ENCODE measurements at places on chromosomes 5 and 9. TPM values are rescaled to one million over a fixed set of nuclear protein-coding genes. Genes with fewer than 3 reads are reported as not detected.

Gene IFNA2
- total RNA-seq: not detected

Gene TMC1
- 1.5 TPM for total RNA-seq

Gene ANKDD1B
- 0.65 TPM for total RNA-seq

Gene PDZD2
- total RNA-seq: 3.4 TPM

Gene FYB1
- 0.44 TPM for total RNA-seq

Gene SLC36A2
- total RNA-seq: not detected

Gene COL5A1
- total RNA-seq: 164 TPM

Gene TIGD6
- total RNA-seq: 4.1 TPM

Gene ELOVL7
- not detected for total RNA-seq

Gene TEK
- 38.9 TPM for total RNA-seq

Gene INSL6
- not detected for total RNA-seq

Gene PCAT7
- total RNA-seq: not detected

Gene NFX1
- total RNA-seq: 22.1 TPM

Gene SLC6A3
- total RNA-seq: not detected

Gene PCDHB7
- total RNA-seq: 0.48 TPM

Gene INSYN2B
- total RNA-seq: 9.9 TPM

Gene F2RL1
- total RNA-seq: 21.9 TPM

Gene PCDHB14
- total RNA-seq: 0.55 TPM

Gene KCNMB1
- 0.29 TPM for total RNA-seq

Gene SEMA6A
- 1.5 TPM for total RNA-seq

Gene SUSD1
- 37.8 TPM for total RNA-seq

Gene LHX3
- not detected for total RNA-seq

Gene KIF12
- total RNA-seq: 0.97 TPM

Gene PCDHB1
- not detected for total RNA-seq

Gene SPATA31E1
- total RNA-seq: not detected

Gene TXNDC8
- total RNA-seq: not detected

Gene ACTBL2
- not detected for total RNA-seq

Gene ARSB
- total RNA-seq: 24.8 TPM

Gene TRMO
- 10.9 TPM for total RNA-seq

Gene UBE2QL1
- total RNA-seq: 0.15 TPM

Gene RBM18
- total RNA-seq: 28.6 TPM

Gene TAS2R1
- not detected for total RNA-seq

Gene GPR150
- 0.31 TPM for total RNA-seq

Gene CBY3
- total RNA-seq: not detected

Gene SLC34A3
- total RNA-seq: not detected

Gene FOXI1
- not detected for total RNA-seq

Gene ARID3C
- total RNA-seq: not detected

Gene FGF10
- total RNA-seq: not detected

Gene CDC25C
- 13.3 TPM for total RNA-seq

Gene CTXN3
- not detected for total RNA-seq

Gene FAM81B
- total RNA-seq: not detected

Gene CACFD1
- total RNA-seq: 9.8 TPM

Gene MEGF10
- total RNA-seq: 0.21 TPM

Gene ZNF474
- not detected for total RNA-seq

Gene SH3GL2
- total RNA-seq: not detected

Gene CDH9
- not detected for total RNA-seq

Gene TIMD4
- total RNA-seq: not detected

Gene IFNA21
- not detected for total RNA-seq

Gene TAF1L
- total RNA-seq: not detected

Gene RABL6
- 112 TPM for total RNA-seq

Gene GCNT4
- total RNA-seq: not detected

Gene PRXL2C
- 14.7 TPM for total RNA-seq

Gene PSAT1
- 47.3 TPM for total RNA-seq

Gene SCGB3A2
- total RNA-seq: not detected

Gene CCNJL
- 17.4 TPM for total RNA-seq

Gene FRRS1L
- total RNA-seq: not detected

Gene ENTREP1
- total RNA-seq: 5.0 TPM

Gene SLC6A19
- total RNA-seq: not detected

Gene NAIP
- 7.3 TPM for total RNA-seq

All from endothelial cell of umbilical vein (primary cell).